Astrocyte of the spinal cord (primary cell): ENCODE measurements at places on chromosomes 7 and 10.

GRCh38 chr10:102872163-102872562 lies 2.9 kb downstream of the AS3MT start:
- no peak for DNase-seq

DNA sequence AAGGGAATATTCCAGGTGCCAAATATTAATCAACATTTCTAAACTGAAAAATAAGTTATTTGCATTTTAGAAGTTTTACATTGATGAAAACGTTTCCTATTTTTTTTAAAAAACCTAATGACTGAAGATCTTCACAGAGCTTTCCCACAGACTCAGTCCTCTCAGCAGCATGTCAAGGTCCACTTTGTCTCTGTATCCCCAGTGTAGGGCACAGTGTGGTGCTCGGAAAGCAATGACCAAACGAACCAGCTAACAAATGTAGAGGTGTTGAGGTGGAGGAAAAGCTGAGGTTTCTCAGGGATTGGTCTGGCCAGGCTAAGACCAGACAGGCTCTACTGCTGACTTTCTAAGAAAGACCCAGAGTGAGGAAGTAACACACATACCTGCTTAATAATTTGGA lies 202.2 kb upstream of the CDCA7L start:
- no peak for DNase-seq

GRCh38 chr10:119759832-119760231 lies 34.0 kb downstream of the INPP5F start:
- DNase-seq: peak; percentile 39

- no peak for DNase-seq
Observed at GRCh38 chr10:1648648-1649047, 88.7 kb downstream of the ADARB2 start.

DNA sequence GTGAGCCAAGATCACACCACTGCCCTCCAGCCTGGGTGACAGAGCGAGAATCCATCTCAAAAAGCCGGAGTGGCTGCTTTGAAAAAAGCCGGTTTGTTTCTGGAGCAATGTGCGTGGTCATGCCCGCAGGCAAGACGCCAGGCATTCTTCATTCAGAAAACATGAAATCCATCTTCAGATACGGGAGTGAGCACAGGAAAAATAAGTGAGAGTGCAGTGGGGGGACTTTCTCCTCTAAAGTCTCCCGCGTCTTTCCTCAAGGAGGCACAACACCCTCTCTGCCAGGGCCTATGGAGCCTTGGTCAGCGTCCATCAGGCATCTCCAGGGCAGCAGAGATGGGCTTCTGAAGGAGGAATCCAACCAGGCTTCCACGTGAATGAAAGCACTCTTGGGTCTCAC lies 62.3 kb upstream of the DGKI start:
- DNase-seq: no peak

DNA sequence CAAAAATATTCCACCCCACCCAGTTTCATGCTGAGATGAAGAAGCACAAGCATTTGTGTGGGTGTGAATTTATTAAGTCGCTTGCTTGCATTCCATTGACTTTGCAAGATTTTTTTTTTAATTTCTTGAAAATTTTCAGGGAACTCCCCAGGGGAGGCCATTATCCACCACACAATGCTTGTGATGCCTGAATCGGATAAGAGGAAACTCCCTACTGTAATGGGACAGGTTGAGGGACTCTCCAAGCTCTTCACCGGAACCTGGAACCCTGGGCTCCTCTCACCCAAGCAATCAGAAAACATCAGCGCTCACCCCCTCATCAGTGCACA lies 153.6 kb upstream of the ZMIZ1 start:
- no peak for DNase-seq

DNA sequence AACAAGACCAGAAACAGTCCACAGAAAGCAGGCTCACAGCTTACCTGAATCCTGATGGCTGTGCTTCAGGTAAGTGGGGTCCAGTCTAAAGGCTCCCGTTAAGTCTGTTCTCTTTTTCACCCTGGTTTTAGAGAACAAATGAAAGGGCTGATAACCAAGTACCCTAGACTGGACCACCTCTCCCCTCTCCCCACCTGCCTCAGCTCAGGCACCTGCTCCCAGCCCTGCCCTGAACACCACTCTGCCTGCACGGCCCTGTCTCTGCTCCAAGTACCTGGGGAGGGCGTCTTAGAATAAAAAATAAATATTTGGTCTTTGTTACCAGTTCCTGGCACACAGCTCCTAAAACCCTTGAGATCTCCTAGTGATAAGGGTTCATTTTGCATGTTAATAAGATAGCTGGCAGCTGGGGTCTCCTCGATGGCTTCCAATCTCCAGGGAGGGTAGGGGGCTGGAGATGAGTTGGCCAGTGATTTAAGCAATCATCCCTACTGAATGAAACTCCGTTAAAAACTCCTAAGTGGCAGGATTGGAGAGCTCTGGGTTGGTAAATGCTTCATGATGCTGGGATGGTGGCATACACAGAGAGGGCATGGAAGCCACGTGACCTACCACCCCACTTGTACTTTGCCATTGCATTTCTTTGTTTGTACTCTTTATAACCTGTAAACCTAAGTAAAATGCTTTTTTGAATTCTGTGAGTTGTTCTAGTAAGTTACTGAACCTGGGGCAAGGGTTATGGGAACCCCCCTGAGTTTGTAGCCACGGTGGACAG lies 29.8 kb upstream of the FIGNL1 start:
- no peak for DNase-seq

DNA sequence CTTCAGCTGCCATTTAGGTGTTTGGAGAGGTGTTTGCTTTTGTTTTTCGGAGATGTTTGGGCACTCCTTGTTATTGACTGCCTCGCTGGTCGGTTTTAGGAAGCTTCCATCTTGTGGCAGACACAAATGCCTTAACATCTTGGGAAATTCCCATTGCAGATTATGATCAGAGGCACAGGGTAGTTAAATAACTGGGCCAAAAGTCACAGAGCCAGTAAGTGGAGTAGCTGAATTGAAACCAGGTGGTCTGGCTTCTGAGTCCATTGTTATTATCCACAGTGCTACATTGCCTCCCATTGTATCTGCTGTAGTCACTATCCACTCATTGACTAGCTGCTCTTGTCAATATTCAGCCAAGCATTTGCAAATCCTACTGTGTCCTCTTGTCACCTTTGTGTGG lies 138.2 kb upstream of the PLPP4 start:
- no peak for DNase-seq

DNA sequence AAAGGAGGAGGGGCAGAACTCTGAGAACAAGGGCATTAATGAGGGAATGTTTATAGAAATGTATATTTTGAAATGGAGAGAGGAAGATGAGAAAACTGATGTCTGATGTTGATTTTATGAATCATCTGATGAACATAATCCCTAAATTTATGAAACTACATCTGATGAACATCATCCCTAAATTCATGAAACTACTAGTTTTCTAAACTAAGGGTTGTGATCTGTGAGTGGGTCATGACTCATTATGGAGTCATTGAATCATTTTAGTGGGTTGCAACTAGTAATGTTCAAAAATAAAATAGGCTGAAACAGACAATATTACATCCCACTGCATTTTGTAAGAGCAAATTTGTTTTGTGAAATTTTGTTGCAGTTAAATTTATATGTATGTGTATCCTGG lies 442.6 kb upstream of the TEX47 start:
- peak; percentile 55 for DNase-seq

- DNase-seq: no peak
Observed at GRCh38 chr7:65233409-65234034, 140.1 kb upstream of the ZNF92 start.

DNA sequence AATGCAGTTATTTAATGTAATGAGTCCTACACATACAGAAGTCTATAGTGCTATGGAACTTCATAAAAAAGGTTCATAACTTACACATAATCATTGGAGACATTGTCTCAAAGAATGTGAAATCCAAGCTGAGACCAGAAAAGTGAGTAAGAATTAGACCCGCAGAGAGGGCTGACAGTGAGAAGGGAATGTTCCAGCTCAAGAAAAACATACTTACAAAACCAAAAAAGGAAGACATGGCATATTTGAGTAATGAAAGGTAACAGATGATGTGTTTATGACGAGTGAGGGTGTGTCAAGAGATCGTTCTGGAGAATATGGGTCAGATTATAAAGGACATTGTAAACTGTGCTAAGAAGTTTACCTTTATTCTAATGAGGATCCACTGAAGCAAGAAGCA lies 566.5 kb downstream of the ATRNL1 start:
- peak; percentile 70 for DNase-seq

- DNase-seq: no peak
Observed at GRCh38 chr7:112129655-112130323, 76.4 kb downstream of the DOCK4 start.

DNA sequence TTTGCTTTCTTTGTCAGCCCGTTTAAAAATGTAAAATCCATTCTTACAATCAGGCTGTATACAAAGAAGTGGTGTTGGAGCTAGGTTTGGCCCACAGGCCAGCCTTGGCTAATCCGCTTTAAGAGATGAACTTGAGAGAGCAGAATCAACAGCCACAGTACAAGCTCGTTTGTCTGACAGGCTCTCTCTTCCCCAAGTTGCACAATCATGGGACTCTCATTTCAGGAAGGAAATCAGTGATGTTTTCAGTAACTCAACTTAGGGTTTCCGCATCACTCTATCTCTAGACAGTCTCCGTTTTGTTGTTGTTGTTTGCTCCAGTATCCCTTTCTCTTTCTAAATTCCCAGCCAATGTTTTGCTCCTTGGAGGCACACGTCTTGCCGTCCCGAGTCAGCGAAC lies 582.0 kb upstream of the MKI67 start:
- DNase-seq: no peak

GRCh38 chr10:54656643-54657042 lies 144.4 kb downstream of the PCDH15 start:
- DNase-seq: no peak

DNA sequence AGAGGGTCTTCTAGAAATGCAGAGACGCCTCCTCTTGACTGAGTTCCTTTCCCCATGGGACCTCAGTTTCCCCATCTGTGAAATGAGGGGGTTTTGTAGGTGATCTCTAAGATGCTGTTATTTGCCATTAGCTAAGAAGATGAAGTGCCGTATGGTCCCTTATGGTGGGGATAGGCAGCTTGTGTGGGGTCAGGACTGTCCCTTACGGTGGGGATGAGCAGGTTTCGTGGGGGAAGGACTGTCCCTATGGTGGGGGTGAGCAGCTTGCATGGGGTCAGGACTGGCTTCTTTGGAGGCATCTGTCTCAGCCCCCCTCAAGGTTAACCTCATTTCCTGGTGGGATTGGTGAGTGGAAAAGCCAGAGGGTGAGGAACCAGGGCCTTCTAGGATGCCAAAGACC lies 148.3 kb upstream of the GPR26 start:
- no peak for DNase-seq

DNA sequence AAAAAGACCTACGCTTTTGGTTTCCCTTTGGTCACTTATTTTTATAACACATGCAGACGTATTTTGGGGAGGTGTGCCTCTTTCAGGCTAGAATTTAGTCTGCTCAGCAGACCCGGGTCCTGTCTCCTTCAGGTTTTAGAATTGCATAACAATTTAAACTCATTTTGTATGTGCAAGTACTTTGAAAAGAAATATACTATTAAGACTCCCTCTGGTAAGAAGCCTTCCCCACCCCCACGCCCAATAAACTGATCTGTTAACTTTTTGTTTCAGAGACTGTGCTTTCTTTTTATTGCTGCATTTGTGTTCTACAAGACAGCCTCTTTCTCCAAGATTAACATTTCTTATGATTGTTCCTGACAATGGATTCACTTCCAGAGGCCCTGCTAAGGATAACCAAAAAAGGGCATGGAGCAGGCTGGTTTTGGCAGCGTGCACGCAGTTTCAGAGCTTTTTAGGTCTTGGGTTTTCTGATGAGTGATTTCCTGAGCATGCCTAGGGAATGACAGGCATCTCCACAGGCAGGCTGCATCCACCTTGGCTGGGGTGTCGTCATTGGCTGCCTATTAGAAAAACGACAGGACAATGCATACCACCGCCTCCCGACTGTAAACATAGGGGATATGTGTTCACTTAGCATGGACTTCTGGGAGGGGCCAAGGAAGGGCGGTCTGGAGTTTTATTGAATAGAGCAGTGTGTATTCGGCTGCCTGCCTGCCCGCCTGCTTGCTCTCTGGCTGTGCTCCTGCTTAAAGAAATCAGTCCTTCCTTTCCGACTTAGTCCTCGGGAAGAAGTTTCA lies at the start of gene CALD1:
CALD1 (plus strand) TSS at position 694 of the 800 bp plus-strand sequence. CDS start 88,100 bp downstream, outside the sequence.
- peak; percentile 99 for DNase-seq

DNA sequence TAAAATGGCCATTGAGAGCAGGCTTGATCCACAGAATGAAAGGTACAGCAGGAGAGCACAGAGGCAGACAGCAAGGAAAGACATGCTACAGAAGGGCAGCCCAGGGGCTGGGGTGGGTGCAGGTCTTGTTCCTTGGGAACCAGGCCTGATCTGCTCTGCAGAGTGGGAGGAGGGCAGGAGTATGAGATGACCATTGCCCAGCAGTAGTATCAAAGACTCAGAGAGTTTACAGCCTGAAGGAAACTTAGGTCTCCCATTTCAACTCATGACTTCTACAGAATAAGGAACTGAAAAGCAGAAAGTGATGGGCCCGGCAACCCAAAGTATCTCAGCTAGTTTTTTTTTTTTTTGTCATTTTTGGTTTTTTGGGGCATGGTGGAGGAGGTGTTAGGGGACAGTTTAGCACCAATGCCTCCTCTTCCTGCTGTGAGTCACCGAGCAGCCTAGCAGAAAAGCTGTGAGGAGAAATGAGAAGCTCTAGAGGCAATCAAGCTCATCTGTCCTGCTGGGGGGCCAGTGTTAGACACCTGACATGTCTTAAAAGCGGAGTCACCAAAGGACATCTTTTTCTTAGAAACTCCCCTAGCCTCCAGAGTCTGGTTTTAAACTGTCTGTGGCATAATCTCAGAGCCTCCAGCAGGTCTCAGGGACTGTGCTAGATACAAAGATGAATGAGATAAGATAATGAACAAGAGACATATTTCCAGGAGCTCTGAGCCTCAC lies 34.3 kb upstream of the HERPUD2 start:
- no peak for DNase-seq
